Activated CD8-positive, alpha-beta memory T cell treated with anti-CD3 and anti-CD28 coated beads, Interleukin-2, amount 10 ng/mL, durations not matched to agents 7 days and 5 days (primary cell): ENCODE measurements at places on chromosomes 5 and 9. TPM values are rescaled to one million over a fixed set of nuclear protein-coding genes. Genes with fewer than 3 reads are reported as not detected.

Gene TDRD7
- 10.3 TPM for total RNA-seq

Gene ADAMTS2
- not detected for total RNA-seq

Gene MOB3B
- 0.70 TPM for total RNA-seq

Gene IRX1
- not detected for total RNA-seq

Gene BRD3
- total RNA-seq, result 43.5 TPM
